ENCODE measurements at places on chromosomes 5 and 9.

GRCh38 chr9:35484406-35484805 is 5.5 kb upstream of the RUSC2 start:
- DNase-seq, result no peak

- DNase-seq, result no peak
These were observed 39.3 kb downstream of the AMBP start for GRCh38 chr9:114038724-114039313.

DNA sequence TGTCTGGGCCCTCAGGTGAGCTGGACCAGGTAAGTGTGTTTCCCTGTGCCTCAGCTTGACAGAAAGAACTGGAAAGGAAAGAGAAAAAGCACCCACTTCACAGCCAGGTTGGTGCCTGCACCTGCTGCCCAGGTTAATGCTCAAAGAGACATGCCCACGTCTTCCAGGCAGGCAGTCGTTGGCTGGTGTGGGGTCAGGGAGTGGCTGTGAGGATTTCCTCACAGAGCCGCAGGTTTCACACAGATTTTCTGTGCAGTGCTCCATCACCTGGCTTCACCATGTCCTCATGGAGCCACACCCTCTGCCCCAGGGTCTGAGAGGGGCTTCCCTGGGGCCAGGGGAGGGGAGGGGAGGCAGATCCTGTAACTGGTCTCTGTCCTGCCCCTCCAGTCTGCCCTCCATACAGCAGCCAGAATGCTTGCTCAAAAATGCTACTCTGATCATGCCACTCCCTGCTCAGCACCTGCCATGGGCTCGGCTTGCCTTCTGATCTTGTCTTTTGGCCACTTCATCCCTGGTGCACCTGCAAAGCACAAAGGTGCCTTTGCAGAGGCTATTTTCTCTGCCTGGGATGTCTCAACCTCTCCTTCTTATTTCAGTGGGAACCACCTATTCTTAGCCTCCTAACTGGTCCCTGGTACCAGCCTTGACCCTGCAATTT is 82.5 kb upstream of the UBTD2 start:
- no peak for DNase-seq

GRCh38 chr9:131667576-131667975 is 72.3 kb downstream of the RAPGEF1 start:
- peak; percentile 45 for DNase-seq

DNA sequence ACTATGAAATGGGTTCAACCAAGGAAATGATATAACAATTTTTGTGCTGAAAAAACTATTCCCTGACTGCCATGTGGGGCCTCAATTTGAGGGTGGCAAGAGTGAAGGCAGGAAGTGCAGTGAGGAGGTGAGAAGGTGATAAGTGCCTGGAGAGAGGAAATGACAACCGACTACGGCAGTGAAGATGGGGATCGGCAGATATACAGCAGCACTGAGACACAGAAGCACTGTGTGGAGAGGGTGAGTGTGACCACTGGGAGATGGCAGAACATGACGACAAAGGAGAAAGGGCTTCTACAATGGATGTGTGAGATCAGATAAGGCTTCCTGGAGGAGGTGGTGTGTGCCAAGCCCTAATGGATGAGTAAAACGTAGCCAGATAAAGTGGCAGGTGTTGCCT is 271.8 kb downstream of the TRIM32 start:
- DNase-seq, result no peak

DNA sequence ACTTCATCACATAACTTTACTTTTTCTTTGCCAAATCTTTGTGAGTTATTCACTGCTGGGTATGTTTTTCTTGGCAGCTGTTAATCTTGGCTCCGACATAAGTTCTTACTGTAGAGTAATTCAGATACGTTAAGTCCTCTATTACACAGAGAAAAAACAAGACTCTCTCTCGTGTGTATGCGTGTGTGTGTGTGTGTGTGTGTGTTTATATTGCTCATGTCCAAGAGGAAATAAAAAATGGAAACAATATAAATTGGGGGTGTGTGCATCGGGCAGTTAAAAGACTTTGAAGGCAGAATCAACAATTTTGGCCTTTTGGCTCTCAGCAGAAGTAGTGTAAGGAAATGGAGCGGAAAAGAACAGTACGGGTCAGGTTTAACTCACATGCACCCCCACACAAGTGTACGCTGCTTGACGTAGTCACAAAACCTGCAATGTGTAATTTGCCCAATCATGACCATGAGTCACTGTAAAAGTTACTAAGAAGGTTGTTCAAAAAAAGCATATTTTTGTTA is 67.2 kb upstream of the IFNE start:
- no peak for DNase-seq

- no peak for DNase-seq
These were observed 2.8 kb downstream of the ARHGEF37 start for GRCh38 chr5:149584121-149584520.

GRCh38 chr9:114908805-114909448 is 21.5 kb downstream of the TNFSF8 start:
- no peak for DNase-seq

DNA sequence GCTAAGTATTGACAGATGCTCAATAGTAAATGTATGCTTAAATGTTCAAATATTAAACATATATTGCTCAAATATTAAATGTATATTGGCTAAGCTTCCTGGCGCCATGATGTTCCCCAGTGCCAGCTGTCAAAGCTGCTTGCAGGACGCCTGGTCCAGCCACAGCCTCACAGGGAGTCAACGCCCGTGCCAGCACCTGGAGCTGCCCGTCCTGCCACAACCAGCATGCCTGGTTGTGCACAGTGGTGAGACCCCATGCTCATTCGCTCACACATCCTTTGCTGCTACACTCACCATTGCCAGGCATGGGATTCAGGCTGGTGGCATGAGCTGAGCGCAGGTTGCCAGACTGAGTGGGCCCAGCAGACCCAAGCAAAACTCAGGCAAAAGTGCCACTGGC is 926.9 kb upstream of the EDIL3 start:
- DNase-seq, result no peak

- peak; percentile 34 for DNase-seq
These were observed 96.0 kb downstream of the HINT1 start for GRCh38 chr5:131068893-131069643.

DNA sequence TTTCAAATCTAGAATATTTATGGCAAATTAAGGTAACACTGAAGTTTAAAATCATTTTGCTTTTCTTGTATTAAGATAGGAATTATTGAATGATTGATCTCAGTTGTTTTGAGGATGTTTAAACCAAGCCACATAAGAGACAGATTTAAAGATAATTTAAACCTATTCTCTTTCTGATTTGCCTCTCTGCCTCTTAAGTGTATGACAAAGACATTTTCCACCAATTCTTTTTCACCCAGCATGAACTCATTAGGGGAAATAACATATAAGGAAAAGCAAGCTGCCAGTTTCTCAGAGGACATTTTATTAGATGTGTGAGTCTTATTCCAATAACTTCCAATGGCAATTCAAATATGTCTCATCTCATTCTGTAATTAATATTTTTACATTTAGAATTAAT is 568.3 kb upstream of the MEF2C start:
- DNase-seq, result no peak

DNA sequence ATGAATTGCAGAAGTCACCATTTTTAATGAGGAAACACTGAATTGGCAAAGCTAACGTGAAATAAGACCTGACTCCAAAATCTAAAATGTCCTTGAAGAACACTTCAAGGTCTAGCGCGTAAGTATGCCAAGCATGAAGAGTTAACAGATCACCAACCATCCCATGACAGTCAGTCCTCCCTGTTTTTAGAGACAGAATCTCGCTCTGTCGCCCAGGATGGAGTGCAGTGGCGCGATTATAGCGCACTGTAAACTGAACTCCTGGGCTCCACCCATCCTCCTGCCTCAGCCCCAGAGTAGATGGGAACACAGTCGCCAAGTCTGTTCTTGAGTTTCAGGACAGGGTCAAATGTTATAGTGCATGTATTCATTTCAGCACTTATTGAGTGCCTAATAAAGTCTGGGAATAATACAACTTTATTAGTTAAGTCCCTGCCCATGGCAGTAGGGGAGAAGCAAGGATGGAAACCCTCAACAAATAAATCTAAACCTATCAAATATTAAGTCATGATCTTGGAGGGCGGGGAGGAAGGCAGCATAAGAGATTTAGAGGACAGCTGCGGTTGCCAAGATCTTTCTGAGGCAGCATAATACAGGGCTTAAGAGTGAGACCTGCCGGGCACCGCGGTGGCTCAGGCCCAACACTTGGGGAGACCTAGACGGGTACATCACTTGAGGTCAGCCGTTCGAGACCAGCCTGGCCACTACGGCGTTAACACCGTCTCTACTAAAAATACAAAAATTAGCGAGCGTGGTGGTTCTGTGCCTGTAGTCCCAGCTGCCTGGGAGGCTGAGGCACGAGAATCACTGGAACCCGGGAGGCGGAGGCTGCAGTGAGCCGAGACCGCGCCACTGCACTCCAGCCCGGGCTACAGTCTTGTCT is 1.1 kb downstream of the ATPSCKMT start:
- no peak for DNase-seq

DNA sequence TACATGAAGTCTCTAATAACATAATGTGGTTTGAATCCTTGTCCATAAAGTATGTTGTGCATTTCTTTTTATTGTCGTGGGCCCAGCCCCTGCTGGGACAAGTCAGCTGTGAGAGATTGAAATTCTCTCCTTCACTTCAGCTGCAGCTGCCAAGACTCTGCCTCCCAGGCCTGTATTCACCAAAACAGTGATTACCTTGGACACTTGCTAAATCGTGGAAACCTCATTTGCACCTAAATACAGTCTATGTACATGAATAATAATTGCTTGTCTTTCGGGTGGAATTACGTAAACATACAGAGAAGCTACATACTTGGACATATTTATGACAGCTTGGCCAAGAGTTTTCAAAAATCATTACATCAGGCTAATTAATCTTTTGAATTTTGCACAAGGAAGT is 898.5 kb upstream of the SEMA6A start:
- no peak for DNase-seq

GRCh38 chr9:101027733-101028345 is 688 bp upstream of the PLPPR1 start:
- no peak for DNase-seq

GRCh38 chr5:58156973-58157701 is 302.7 kb downstream of the PLK2 start:
- no peak for DNase-seq

DNA sequence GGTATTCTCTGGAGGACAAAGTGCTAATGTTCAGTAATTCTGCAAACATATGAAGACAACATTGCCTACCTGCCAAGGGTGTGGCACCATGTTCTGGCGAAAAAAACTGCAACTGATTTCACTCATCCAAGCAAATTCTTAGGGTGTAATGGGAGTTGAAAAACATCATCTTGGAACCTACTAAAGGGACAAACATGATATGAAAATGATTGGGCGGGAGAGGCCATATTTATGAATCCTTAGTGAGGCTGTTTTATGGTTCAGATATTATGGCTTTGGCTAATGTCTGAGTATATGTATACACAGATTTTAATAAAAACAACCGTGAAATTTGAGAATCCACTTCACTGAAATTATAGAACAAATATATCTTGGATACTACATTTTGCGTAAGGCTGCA is 225.7 kb downstream of the ARL15 start:
- no peak for DNase-seq

GRCh38 chr5:96881511-96882115 is 5.3 kb downstream of the ERAP2 start:
- no peak for DNase-seq

GRCh38 chr5:107631805-107632362 is 38.9 kb downstream of the EFNA5 start:
- DNase-seq, result no peak

DNA sequence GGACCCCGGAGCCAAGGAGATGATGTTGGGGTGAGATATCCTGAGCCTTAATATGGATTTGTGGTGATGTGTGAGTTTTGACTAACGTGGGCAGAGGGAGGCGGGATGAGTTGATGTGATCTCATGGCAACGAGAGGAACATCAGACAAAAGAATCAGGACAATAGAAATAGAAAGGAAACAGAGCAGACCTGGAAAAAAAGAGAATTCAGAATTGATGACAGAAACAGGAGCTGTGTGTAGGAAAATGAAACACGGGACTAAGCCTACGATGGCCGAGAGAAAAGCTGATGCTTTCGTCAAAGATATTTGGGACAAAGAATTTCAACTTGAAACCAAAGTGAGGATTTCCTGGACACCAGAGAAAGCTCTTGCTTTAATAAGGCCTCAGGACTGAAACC is 10.9 kb downstream of the PRKACG start:
- DNase-seq, result no peak

DNA sequence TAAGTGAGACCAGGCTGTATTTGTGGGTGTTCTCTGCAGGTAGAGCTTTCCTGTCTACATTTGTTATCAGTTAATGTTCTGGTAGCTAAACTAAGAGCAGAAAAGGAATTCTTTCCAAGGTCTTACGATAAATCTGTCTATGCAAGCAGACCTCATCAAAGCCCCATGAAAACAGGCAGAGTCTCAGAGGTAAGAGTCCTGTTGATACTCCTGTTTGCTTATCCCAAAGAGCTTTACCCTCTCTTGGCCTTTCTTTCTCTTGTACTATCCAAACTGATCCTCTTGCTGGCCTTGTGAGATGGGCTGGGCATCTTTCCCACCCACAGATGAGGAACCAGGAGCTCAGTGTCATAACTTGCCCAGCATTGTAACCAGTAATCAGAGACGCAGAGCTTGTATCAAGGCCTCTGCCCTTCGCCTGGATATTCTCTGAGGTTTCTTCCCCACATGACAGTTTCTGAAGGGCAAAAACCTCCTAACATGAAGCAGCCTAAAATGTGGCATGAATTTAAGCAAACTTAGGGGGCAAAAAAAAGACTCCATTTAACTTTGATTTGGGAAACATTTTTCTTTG is 33.5 kb downstream of the PRKACG start:
- DNase-seq, result no peak

GRCh38 chr5:153719324-153719723 is 228.9 kb downstream of the GRIA1 start:
- no peak for DNase-seq

- no peak for DNase-seq
These were observed 22.6 kb downstream of the UBE2QL1 start for GRCh38 chr5:6471252-6471651.

GRCh38 chr9:137083394-137084004 is 3.3 kb upstream of the MAN1B1 start:
- DNase-seq, result peak; percentile 35

DNA sequence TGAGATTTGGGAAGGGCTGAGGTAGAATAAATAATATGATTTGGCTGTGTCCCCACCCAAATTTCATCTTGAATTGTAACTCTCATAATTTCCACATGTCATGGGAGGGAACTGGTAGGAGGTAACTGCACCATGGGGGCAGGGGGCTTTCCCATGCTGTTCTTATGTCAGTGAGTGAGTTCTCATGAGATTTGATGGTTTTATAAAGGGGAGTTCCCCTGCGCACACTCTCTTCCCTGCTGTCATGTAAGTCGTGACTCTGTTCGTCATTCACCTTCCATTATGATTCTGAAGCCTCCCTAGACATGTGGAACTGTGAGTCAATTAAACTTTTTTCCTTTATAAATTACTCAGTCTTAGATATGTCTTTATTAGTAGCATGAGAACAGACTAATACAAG is 115.5 kb upstream of the STARD4 start:
- DNase-seq, result no peak

- no peak for DNase-seq
These were observed 11.9 kb upstream of the C1QTNF2 start for GRCh38 chr5:160382346-160382745.

GRCh38 chr5:143433670-143434069 is 30.2 kb upstream of the NR3C1 start:
- no peak for DNase-seq
